ENCODE measurements at places on chromosomes 6 and 20.

GRCh38 chr6:106442395-106442794, 81.9 kb downstream of the CRYBG1 start:
- DNase-seq = no peak

DNA sequence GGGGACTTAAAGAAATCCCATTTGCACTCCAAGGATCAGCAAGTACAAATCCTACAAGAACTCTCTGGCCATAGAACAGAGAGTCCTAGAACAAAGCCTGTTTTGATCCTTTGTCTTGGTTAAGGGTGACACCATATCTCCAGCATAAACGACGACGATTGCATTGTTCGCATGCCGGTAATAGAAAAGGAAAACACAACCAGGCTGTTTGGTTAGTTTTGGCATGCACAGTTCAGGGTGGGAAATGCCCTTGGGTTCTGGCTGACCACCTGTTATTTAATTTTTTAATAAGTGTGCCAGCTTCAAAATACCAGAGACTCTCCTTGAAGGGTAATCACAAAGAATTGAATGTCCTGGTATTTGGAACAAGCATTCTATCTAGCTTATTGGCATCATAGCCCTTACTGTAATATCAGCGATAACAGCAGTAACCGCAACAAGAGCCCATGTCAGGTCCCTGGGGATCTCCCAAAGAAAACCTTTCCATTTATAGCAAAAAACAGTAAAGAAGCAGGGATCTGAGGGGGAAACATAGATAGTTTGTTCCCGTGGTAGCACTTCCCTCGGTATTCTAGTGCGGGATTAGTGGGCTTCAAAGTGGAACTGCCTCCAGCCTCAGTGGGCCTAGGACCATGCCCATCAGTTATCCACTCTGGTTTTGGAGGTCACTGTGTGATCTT, 77.1 kb downstream of the TMEM170B start:
- no peak for DNase-seq

GRCh38 chr6:80105972-80106417, 476 bp upstream of the BCKDHB start:
- no peak for DNase-seq

DNA sequence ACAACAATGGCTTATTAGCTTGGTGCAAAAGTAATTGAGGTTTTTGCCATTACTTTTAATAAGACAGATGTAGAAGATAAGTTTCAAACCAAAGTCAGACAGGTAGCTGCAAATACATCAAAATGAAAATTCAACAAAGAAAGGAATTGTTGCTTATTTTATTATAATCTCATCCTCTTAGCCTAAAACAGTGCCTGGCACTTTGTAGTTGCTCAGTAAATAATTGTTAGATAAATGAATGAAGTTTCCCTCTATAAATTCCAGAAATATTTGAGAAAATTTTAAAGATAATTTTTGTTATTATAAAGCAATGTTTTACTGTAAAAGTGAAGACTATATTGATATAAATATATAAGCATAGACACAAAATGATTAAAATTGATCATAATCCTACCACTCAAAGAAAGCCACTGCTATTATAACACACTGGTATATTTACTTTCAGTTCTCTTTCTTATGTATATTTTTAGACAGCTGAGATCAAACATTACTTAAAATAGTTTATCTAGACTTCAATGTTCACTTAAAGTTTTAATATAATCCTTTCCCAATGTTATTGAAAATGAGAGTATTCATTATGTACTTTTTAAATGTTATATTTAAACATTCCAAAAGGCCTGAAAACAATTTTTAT, 42.5 kb downstream of the SESN1 start:
- DNase-seq = no peak

DNA sequence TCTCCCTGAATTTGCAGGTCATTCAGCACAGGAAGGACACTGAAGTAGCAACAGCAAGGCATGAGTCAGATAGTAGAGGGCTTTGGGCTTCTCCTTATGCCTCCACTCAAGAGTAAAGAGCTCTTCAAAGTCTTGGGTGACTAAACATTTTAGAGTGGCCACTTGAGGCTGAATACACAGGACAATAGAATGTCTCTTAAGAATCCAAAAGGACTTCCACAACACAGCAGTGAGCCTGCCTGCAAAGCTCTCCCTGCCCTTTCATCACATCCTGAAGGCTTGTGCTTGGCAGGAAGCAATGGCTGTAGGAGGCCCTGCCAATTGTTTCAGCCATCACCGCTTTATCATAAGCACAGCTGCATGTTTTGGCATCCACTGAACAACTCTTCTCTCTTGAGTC, 36.8 kb downstream of the FOXQ1 start:
- no peak for DNase-seq

- DNase-seq = no peak
Observed at GRCh38 chr6:131061751-131062119, 1.3 kb downstream of the EPB41L2 start.

DNA sequence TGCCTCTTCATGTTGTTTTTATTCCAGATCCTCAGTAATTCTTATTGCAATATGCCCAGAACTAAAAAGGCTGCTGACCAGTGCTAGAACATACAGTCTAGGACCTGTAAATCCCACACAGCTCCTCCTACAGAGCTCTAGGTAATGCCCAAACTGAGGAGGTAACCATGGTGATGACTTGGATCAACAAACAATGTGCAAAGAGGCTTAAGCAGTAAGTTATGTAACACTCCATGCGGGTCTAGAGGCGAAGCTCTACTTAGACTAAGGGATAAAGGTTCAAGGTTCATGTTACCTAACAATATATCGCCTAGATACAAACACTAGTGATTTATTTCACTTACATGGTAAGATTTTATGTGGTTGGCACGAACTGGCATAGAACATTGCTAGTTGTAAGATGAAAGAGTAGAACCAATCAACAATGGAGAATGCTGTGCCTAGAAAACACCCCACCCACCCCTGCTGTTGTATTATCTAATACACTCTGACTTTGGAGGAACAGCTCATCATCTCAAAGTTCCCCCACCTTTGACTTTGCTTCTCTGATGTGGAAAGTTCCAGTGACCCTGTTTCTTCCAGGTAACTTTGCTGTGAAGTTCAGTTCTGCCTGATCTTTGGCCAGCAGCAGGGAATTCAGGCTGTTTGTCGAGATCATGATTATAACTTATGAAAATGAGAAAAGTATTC, 242.4 kb downstream of the ALDH8A1 start:
- no peak for DNase-seq

DNA sequence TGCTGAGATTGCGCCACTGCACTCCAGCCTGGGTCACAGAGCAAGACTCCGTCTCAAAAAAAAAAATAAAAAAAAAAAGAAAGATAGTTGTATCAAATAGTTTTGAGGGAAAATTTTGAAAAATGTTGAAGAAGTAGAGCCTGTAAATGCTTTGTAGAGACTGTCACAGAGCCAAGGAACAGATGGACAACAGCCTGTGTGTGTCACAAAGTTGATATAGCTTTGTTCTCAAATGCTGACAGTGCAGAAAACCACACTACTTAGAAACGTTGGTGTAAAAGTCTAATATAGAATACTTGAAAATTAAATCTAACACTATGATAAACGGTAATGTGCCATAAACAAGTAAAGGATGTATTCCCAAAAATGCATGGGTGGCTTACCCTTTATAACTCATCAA, 25.4 kb downstream of the PTK7 start:
- no peak for DNase-seq

GRCh38 chr6:9532621-9533557, 882.0 kb downstream of the TFAP2A start:
- DNase-seq = peak; percentile 22

DNA sequence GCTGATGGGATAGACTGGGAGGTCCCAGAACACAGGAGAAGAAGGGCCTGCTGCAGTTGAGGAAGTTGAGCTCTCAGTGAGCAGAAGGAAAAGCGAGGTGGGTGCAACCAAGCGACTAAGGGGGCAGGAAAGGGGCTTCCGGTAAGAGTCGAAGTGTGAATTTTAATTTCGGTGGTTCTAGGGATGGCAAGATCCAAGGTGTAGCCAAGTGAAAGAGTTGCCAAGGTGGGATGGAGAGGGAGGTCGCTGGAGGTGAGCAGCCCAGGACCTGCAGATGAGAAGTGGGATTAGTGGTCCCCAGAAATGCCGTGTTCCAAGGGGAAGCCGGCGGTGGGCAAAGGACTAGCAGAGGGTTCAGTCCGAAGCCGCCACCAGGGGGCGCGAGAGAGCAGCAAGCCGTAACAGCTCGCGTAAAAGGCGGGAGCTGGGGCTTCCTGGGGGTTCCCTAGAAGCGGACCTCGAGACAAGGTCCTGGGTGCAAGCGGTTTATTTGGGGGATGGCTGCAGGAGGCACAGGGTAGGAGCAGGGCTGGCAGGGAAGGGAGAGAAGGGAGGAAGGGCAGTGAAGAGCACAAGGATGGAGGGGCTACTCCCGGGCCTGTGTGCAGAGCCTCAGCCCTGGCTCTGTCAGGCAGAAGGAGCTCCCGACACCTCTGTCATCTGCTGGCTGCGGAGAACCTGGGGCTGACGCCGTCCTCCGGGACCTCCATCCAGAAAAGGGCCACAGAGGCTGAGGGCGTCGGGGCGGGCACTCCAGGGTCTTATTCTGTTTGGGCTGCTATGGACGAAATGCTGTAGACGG, 103.6 kb downstream of the PAX1 start:
- no peak for DNase-seq

DNA sequence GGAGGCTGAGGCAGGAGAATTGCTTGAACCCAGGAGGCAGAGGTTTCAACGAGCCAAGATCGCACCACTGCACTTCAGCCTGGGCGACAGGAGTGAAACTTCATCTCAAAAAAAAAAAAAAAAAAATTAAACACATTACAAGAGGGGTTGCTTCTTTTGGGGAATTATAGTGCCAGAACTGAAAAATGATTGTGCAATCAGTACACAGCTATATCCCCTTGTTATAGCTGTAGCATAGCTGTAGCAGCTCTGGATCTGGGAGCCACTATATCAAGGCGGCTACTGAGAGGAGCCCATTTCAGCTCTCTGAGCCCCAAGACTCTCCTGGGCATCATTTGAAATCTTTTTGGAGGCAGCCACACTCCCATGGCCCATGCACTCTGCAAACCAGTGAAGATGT, 334.3 kb downstream of the TFAP2A start:
- no peak for DNase-seq

DNA sequence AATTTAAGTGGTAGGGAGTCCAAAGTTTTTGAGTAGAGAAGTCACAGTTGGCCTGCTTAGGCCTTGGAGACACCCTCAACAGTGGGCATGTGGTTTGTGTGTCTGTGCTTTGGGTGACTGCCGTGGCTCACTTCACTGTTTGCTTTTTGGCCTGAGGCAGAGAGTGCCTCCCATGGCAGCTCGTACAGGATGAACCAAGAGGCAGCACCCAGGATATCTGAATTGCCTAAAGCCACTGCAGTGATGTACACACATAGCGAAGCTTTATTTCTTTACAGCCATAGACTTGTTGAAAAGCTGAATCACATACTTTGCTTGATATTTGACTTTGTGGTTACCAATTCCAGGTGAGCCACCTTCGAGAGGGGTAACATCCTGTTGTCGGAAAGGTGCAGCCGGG, 21.6 kb downstream of the RREB1 start:
- DNase-seq = no peak

GRCh38 chr20:32010666-32011065, 428 bp downstream of the CCM2L start:
- DNase-seq = no peak

DNA sequence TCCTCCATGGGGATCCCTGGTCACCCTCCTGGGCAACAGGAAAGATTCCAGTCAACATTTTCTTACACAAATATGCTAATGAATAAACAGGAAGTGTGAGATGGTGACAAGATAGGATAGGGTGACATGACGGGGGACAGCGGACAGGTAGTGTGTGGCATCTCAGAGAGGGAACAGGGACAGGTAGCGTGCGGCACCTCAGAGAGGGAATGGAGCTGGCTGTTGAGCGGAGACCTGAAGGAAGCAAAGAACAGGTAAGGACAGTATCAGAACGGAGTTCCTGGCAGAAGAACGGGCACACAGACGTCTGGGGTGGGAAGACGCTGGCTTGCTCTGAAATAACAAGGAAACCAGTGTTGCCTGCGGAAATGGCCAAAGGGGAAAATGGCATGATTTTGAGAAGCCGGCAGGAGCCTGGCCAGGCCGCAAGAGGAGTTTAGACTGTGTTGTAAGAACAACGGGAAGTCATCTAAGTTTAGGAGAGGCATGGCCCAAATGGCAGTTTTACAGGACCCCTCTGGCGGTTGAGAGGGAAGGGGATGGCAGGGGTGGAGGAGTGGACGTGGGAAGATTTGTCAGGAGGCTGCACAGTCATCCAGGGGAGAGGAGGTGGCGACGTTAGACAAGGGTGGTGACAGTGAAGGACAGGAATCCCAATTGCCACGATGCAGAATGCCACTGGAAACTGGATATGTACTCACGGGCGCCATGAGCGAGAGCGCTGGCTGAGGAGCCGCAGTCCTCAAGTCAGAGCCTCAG, 111.6 kb downstream of the JPH2 start:
- no peak for DNase-seq

- peak; percentile 58 for DNase-seq
Observed at GRCh38 chr6:112416866-112417265, 69.7 kb downstream of the RFPL4B start.

DNA sequence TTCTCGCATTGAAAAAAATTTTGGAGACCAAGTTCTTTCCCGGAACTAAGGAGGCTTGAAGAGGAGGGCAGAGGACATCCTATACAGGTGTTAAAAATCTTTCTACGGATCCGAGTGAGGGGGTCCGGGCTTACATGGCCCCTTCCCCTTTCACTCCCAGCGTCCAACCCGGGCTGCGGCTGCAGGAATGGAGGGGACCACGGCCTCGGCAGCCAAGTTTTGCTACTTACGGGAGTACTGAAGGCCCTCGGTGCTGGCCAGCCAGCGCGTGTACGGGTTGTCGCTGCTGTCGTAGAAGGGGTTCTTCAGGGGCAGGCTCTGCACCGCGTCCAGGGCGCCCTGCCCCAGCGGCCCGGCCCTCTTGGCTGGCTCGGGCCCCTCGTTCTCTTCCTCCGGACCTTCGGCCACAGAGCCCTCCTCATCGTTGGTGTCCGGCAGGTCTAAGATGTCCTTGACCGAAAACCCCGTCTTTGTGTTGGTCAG, 642 bp downstream of the NKX2-2 start:
- no peak for DNase-seq

- DNase-seq = no peak
Observed at GRCh38 chr6:6881438-6882225, 226.1 kb upstream of the RREB1 start.

All from BJ (cell line).